Hematopoietic multipotent progenitor cell treated with erythropoietin and hydrocortisone succinate and interleukin-3 and kit ligand, for 4 days (in vitro differentiated cells): ENCODE measurements at places on chromosomes 7 and 10.
A peak's percentile ranks its signal among the peaks of the same experiment; 100 is the strongest.

GRCh38 chr10:133489816-133490588 lies 36.3 kb downstream of the SCART1 start:
- no peak for DNase-seq

- DNase-seq, result peak; percentile 66
These were observed 153.0 kb upstream of the RHOBTB1 start for GRCh38 chr10:61097026-61097425.

- DNase-seq, result no peak
These were observed 525.2 kb downstream of the GLRX3 start for GRCh38 chr10:130661419-130661818.

GRCh38 chr7:150428671-150429451 lies 21.6 kb upstream of the GIMAP8 start:
- DNase-seq, result peak; percentile 75

GRCh38 chr7:140390466-140391190 lies 7.7 kb downstream of the SLC37A3 start:
- peak; percentile 61 for DNase-seq

GRCh38 chr7:135650831-135651573 lies 11.3 kb upstream of the STMP1 start:
- DNase-seq, result peak; percentile 70

- no peak for DNase-seq
These were observed 128.5 kb downstream of the PTEN start for GRCh38 chr10:87991946-87992345.

DNA sequence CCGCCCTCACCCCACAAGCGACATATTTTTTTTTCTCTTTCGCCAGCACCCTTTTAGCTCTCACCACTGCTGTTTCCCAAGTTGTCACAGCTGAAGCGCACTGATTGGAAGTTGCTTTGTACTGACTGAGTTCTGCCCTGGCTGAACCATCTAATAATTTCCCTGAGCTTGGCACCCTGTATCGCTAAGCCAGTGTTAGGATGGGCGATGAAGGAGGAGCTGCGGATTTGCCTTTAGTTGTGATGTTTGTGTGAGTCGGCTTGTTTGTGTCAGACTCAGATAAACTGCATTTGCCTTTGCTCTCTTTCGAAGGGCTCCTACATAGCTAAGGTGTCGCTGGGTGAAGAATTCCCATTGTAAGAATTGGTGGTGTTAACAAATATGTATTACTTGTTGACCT lies 1.3 kb upstream of the ATXN7L1 start:
- no peak for DNase-seq

- DNase-seq, result no peak
These were observed 395.4 kb downstream of the LRMDA start for GRCh38 chr10:75826846-75827245.

DNA sequence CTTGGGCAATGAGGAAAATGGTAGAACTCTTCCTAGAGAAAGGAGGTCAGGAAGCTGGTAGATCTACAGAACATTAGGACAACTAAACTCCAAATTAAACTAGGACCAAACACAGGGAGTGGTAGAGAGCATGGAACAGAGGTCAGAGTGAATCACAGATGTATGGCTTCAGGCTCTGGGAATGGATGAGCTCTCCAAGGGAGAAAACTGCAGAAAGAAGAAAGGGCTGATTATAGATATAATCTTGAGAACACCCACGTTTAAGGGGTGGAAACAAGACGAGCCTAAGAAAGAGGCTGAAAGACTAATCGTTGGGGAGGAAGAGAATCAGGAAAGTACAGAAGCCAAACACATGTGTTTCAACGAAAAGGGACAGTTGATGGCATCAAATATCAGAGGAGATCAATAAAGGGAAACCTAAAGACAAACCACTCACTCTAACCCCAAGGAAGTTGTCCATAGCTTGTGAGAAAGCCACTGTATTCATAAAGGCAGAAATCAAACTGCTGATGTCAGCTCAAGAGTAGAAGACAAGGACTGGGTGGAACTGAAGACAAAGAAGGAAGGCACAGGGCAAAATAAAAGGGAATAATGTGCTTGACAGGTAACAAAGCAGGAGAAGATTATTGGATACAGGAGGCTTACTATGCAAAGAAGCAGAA lies 41.4 kb downstream of the NUDCD3 start:
- no peak for DNase-seq

DNA sequence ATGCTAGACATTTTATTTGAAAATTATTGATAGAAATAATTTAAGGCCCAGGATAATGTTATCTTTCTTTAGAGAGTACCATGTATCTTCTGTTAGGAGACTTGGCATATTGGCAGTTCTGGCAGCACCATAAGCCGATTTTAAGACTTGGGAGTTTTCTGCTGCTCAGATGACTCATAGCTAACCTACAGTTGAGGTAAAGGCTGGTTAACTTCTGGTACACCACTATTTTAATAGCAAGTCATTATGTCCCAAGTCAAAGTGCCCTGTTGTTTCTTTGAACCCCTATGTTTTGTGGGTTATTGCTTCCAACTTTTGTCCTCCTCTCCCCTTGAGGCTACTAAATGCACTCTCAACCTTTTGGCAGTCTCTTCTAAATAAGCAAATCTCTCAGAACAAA lies 25.2 kb downstream of the ATRNL1 start:
- DNase-seq, result no peak

DNA sequence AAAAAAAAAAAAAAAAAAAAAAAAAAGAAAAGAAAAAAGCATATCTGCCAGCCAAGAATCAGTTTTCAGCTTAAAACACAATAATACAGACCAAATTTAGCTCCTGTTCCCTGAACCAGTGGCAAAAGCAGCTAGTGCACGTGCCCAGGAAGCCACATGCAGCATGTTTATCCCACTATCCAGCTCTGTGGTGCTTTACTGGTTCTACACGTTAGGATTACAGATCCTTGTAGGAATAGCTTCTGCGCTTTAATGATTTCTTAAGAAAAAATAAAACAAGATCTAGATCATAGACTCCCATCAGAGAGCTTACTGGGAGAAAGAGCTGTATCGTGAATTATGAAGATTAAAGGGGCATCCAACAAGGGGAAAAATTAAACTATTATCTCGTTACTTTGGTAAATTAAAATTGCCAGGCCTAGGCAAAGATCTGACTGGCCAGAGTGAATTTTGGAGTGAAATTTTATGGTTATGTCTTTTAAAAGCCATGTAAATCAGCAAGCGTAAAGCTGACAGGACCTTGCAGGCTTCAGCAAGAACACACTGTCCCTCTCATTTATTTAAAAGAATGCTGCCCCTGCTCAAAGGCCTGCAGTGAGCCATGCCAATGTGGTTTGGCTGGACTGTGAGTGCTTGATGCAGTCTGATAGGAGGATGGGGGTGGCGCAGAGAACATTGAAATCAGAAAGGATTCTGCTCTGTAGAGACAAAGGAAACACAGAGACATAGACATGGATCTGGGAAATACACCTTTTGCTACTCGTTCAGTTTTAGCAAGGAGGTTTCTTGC lies 177.3 kb upstream of the PHYHIPL start:
- no peak for DNase-seq

- no peak for DNase-seq
These were observed 66.3 kb downstream of the C10orf143 start for GRCh38 chr10:130044067-130045061.

DNA sequence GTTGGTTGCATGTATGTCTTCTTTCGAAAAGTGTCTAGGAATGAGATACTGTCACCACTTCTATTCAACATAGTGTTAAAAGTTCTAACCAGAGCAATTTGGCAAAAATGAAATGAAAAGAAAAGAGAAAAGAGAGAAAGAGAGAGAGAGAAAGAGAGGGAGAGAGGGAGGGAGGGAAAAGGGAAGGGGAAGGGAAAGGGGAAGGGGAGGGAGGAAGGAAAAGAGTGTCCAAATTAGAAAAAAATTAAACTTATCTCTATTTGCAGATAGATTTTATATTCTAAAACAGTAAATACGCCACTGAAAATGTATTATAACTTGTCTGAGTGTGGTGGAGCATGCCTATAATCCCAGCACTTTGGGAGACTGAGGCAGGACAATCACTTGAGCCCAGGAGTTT lies 16.2 kb downstream of the DDX56 start:
- DNase-seq, result no peak

DNA sequence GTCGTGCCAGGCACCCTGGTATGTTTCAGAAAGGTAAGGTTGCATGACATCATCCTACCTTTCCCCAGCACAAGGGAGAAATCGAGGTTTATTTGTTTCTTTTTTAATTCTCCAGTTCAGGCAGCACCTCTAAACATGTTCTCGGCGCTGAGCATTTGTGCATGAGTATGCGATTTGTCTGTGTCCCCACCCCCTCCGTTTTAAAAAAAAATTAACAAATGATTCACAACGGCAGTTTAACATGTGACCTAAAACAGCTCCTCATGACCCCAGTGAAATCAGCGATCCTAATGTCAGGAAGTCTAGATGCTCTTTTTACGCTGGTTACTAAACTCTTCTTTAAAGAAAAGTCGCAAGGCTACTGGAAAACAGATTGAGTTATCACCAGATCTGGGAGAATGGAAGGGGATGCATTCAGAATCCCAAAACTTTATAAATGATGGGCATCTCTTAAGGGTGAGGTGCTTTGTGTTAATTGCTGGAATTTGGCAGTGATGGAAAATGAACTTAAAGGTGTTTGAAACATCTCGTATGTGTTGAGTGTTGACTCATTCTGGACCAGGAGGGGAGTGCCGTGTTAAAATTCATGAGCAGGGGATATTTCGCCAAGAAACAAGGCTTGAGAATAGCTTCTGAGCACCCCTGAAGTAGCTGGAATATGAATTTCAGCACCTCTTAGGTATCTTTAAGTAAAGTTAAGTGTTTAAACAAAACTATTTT lies 106.8 kb upstream of the PDCD4 start:
- no peak for DNase-seq

GRCh38 chr10:113226399-113226798 lies 276.4 kb downstream of the TCF7L2 start:
- DNase-seq, result peak; percentile 13

DNA sequence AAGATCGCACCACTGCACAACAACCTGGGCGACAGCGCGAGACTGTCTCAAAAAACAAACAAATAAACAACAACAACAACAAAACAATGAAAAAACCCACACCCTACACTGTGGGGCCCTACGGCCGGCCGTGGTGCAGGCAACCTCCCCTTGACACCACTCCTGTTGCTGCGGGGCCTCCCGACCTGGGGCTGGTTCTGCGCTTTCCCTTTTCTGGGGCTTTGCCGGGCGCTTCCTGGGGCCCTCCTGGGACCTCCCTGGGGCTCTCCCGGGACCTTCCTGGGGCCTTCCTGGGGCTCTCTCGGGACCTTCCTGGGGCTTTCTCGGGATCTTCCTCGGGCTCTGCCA lies 46.6 kb downstream of the INSIG1 start:
- no peak for DNase-seq

- DNase-seq, result no peak
These were observed 263.2 kb downstream of the POU6F2 start for GRCh38 chr7:39240864-39241263.

DNA sequence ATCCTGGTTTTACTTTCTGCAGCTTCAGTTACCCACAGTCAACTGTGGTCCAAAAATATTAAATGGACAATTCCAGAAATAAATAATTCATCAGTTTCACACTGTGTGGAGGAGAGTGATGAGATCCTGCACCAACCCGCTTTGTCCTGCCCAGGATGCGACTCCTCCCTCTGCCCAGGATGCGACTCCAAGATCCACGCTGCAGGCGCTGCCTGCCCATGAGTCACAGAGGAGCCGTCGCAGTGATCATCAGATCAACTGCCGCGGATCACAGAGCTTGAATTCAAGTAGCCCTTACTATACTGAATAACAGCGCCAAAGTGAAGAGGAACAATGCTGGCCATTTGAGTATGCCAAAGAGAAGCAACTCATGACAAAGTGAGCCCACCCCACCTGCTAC lies 61.5 kb downstream of the GRB10 start:
- DNase-seq, result peak; percentile 47
